ENCODE measurements at places on chromosomes 3 and 15.

DNA sequence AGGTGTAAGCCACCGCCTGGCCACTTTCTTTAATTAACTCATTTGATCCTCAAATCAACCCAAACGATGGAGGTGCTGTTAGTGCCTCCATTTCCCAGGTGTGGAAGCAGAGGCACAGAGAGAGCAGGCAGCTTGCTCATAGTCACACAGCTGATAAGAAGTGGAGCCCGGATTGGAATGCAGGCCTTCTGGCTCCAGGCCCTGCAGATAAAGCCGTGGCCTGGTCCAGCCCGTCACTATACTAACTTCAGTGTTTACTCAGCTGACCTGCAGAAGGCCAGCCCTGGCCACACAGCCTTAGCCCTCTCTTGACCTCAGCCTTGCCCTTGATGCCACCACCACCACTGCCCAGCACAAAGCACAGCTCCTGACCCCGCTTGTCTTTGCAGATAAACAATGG is 116.7 kb downstream of the NUP210 start:
- DNase-seq, result no peak

GRCh38 chr3:149839896-149840295 is 26.9 kb downstream of the RNF13 start:
- DNase-seq, result peak; percentile 61

GRCh38 chr3:22236490-22237270 is 485.7 kb upstream of the ZNF385D start:
- DNase-seq, result peak; percentile 14

DNA sequence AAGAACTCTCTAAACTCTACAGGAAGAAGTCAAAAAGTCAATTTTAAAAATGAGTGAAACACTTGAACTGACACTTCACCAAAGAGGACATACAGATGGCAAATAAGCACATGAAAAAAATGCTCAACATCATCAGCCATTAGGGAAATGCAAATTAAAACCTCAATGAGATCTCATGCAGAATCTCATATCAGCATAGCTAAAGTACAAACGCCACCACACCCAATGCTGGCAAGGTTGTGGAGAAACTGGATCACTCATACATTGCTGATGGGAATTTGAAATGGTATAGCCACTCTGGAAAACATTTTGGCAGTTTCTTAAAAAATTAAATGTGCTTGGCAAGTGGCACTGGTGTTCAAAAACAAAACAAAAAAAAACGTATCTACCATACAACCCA is 34.2 kb downstream of the MEGF11 start:
- DNase-seq, result no peak

DNA sequence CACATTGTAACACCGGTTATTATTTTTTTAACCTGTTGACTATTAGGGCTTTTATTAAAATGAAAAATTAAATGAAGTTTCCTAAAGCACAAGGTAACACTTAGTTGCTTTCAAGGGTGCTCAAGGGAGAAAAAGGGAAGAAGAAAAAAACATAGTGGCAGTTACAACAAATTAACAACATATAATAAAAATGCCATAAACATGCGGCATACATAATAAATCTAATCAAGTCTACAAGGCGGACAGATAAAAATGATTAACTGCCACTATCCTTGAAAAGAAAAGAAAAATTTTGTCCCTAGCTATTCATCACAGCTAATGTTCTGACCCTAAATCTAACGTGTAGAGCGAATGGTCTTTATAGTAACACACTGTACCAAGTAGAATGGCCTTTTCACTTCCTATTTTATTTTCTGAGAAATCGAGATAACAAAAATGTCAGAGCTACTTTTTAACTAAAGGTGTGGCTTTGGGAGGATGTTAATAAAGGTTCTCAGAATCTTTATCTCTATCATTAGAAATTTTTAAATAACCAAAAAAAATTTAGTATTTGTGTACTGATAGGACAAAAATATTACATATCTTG is 194.9 kb downstream of the FOXP1 start:
- DNase-seq, result no peak

GRCh38 chr3:126917232-126917804 is 65.6 kb upstream of the PLXNA1 start:
- DNase-seq, result no peak

GRCh38 chr3:46711305-46711704 is 6.4 kb downstream of the PRSS50 start:
- no peak for DNase-seq

GRCh38 chr3:148054999-148055398 is 642.7 kb upstream of the AGTR1 start:
- DNase-seq, result no peak

DNA sequence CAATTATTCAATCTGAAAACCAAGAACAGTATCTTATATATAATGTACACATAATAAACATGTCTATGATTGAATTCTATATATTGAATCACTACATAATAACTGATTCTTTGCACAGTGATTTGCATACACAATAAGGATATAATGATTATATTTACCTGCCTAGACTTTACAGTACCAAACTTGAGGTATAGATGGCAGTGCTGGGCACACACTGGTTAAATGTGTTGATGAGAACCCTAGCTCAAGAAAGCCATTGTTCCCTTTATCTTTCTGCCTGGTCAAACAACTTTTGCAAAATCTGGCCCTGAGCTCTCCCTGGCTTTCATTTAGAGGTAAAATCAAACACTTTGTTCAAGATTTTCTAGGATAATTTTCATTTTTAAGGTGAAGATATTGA is 697.7 kb downstream of the TUSC7 start:
- DNase-seq, result peak; percentile 46

- peak; percentile 55 for DNase-seq
Observed at GRCh38 chr3:196144383-196145105, 62.7 kb upstream of the TFRC start.

- DNase-seq, result no peak
Observed at GRCh38 chr15:57045741-57046382, 127.4 kb downstream of the TCF12 start.

GRCh38 chr3:157436583-157437291 is at the start of gene PTX3:
TSS of gene PTX3 (plus strand) at chr3:157436850. CDS start at chr3:157436934, 84 bp downstream.
- peak; percentile 52 for DNase-seq

DNA sequence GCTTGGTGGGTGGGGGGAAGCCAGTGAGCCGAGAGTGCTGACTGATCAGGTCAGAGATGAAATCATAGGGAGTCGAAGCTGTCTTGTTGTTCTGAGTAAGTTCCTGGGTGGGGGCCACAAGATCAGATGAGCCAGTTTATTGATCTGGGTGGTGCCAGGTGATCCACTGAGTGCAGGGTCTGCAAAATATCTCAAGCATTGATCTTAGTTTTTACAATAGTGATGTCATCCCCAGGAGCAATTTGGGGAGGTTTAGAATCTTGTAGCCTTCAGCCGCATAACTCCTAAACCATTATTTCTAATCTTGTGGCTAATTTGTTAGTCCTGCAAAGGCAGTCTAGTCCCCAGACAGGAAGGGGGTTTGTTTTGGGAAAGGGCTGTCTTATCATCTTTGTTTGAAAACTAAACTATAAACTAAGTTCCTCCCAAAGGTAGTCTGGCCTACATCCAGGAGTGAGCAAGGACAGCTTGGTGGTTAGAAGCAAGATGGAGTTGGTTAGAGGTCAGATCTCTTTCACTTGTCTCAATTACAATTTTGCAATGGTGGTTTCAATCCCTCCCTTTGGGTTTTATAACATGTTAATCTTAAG is 18.7 kb upstream of the MTMR14 start:
- DNase-seq, result no peak

- no peak for DNase-seq
Observed at GRCh38 chr3:44226573-44226972, 15.1 kb upstream of the TOPAZ1 start.

- DNase-seq, result no peak
Observed at GRCh38 chr3:94875149-94875548, 812.3 kb downstream of the NSUN3 start.

GRCh38 chr3:160370987-160371857 is 27.8 kb downstream of the IFT80 start:
- no peak for DNase-seq

DNA sequence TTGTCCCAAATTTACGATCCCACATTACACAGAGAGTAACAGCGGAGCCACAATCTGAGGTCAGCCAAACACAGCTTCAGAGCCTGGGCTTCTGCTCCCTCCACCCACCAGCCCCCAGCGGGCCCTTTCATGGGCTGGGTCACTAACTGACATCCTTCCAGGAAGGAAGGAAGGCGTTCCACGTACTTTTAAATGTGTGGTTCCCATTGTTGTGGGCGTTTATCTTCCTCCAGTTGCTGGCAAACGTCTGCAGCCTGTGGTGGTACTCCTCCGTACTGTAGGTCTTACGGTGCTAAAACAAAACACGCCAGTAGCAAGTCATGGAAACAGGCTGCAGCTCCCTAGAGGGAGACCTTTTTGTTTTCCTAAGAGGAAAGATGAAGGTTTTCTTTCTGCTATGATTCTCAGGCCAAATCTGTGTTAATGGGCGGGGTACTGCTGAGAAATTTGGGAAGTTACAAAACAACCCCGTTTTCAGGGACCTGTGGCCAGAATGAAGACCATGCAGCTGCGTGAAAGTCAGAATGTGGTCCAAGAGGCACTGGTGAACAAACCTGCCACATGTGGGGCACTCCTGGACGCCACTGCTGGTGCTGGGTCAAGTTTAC is 7.6 kb downstream of the CTSH start:
- DNase-seq, result no peak

- no peak for DNase-seq
Observed at GRCh38 chr3:119290613-119291012, 3.6 kb upstream of the ARHGAP31 start.

- DNase-seq, result no peak
Observed at GRCh38 chr3:105323274-105323599, 43.5 kb upstream of the ALCAM start.

DNA sequence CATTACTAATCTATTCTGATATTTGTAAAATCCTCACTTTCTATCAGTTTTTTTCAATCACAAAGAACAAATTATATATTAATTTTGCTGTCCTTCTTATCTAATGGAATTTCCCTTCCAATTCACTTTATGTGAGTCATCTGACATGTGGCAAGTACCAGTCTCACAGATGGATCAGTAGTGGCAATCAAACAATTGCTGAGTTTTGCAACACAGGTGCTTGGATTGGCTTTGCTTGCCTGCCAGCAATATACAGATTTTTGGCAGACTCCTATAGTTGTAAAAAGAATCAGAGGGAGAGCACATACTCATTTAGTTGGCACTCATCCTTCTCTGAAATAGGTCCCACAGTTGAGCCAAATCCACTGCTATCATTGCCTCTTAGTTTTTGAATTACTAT is 83.7 kb downstream of the BCHE start:
- peak; percentile 51 for DNase-seq

GRCh38 chr3:187995043-187995400 is 158.9 kb upstream of the LPP start:
- no peak for DNase-seq

GRCh38 chr3:67018105-67018788 is 20.1 kb downstream of the KBTBD8 start:
- DNase-seq, result peak; percentile 51

- DNase-seq, result no peak
Observed at GRCh38 chr15:76393614-76394013, 57.0 kb downstream of the ISL2 start.

GRCh38 chr3:99999536-99999935 is 114.8 kb downstream of the FILIP1L start:
- peak; percentile 56 for DNase-seq

DNA sequence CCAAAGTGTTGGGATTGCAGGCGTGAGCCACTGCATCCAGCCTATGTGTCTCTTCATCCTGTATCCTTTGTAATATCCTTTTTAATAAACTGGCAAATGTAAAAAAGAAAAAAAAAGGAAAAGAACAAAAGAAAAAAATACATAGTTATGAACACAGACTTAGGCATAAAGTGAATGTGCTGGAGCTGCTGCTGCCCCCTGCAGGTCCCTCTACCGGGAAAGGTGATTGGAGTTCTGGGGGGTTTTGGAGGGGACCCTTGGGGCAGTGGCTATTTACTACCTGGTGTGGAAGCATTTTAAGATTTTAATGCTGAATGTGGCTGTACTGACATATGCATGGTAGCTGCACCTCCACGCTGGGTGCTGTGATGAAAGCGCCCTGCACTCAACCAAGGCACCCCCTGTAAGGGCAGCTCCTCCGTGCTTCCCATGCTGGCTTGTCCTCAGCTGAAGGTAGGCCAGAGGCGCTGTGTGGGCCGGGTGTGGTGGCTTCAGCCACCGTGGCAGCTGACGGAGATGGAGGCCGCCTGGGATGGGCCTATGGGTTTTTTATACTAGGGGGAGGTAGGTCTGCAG is 49.9 kb downstream of the RPLP1 start:
- DNase-seq, result no peak

DNA sequence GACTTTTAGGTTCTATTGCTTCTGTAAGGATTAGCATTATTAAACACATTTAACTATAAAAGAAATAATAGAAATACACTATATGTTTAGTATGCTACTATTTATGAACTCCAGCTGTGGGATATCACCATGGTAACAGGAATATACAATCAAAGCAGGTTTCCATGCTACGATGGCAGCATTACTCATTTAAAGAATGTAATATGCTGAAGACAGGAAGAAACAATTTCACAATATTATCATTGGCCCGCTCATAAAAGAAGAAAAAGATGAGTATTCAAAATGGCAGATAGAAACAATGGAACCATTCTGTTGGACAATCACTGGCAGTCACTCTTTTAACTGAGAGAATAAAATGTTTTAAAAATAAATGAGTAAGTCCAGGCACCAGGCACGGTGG is 153.4 kb downstream of the CBLB start:
- peak; percentile 55 for DNase-seq

- peak; percentile 71 for DNase-seq
Observed at GRCh38 chr3:38348903-38349302, 2.3 kb downstream of the XYLB start.

GRCh38 chr3:153495422-153495821 is 333.4 kb downstream of the RAP2B start:
- no peak for DNase-seq

DNA sequence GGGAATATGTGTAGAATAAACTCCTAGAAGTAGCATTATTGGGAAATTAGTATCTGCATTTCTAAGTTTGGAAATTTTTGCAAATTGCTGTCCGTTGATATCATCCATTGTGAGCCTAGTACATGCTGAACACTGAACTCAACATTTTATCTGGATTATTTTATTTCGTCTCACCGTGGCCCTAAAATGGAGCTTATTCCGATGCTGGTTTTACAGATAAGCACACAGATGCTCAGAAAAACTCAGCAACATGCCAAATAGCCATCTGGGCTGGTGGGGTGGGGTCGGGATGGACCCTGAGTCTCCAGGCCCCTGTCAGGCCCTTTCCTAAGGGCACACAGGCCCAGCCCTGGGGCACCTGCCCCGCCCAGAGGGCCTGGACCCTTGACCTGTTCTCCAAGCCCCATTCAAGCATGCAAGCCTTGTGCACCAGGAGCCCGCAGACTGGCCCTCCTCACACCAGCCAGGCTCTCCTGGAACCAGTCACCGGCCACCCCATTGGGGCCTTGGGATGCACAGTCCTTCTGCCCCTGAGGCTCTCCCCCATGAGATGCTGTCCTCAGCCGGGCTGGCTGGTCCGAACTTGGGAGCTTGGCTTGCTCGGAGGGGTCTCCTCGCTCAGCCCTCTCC is 20.7 kb upstream of the KLF13 start:
- DNase-seq, result no peak

- DNase-seq, result no peak
Observed at GRCh38 chr3:127452321-127452821, 138.2 kb downstream of the TPRA1 start.

All from epithelial cell of esophagus (primary cell).